ENCODE measurements at places on chromosomes 2 and 18. TPM values are rescaled to one million over a fixed set of nuclear protein-coding genes. Genes with fewer than 3 reads are reported as not detected.

The KCNG3 gene
- 0.27 TPM for total RNA-seq

The SLC4A3 gene
- 20.9 TPM for total RNA-seq

The MRPL30 gene
- 37.4 TPM for total RNA-seq

The AQP4 gene
- total RNA-seq: 84.5 TPM

The DOK6 gene
- total RNA-seq: 39.6 TPM

The MALL gene
- total RNA-seq: 2.4 TPM

The PRKAG3 gene
- total RNA-seq: not detected

The CD8B2 gene
- not detected for total RNA-seq

The UGT1A7 gene
- not detected for total RNA-seq

The ORC4 gene
- 94.3 TPM for total RNA-seq

The NCKAP5 gene
- 25.3 TPM for total RNA-seq

The TMEM169 gene
- total RNA-seq: 18.6 TPM

The ARHGAP28 gene
- total RNA-seq: 28.7 TPM

The IL1RL2 gene
- 0.73 TPM for total RNA-seq

The OXER1 gene
- 0.18 TPM for total RNA-seq

The TMEM17 gene
- total RNA-seq: 2.6 TPM

The CREG2 gene
- total RNA-seq: 8.6 TPM

The SLC11A1 gene
- total RNA-seq: 1.5 TPM

The SLC8A1 gene
- total RNA-seq: 71.5 TPM

The KCNE4 gene
- total RNA-seq: 1.5 TPM

The GPR35 gene
- 2.4 TPM for total RNA-seq

The FSIP2 gene
- total RNA-seq: 3.3 TPM

The FOXI3 gene
- 0.36 TPM for total RNA-seq

The AGXT gene
- total RNA-seq: not detected

The MFSD2B gene
- 0.64 TPM for total RNA-seq

The C2orf81 gene
- 1.1 TPM for total RNA-seq

The COL4A3 gene
- total RNA-seq: 5.4 TPM

The ERCC3 gene
- 43.7 TPM for total RNA-seq

The CCDC68 gene
- 0.82 TPM for total RNA-seq

All from cerebellum (tissue), 4 donors.